ENCODE measurements at places on chromosomes 5 and 9. TPM values are rescaled to one million over a fixed set of nuclear protein-coding genes. Genes with fewer than 3 reads are reported as not detected.

PNPLA7 gene
- 0.21 TPM for total RNA-seq

BAAT gene
- 0.71 TPM for total RNA-seq

IGFBPL1 gene
- 0.24 TPM for total RNA-seq

LCN9 gene
- total RNA-seq: not detected

MRPL50 gene
- total RNA-seq: 70.0 TPM

LPAR1 gene
- total RNA-seq: not detected

CER1 gene
- not detected for total RNA-seq

CCL27 gene
- total RNA-seq: not detected

WNK2 gene
- total RNA-seq: 10.5 TPM

MAML1 gene
- total RNA-seq: 12.1 TPM

C9 gene
- not detected for total RNA-seq

C5orf58 gene
- not detected for total RNA-seq

UGT3A1 gene
- not detected for total RNA-seq

TBCA gene
- total RNA-seq: 398 TPM

SLC34A1 gene
- total RNA-seq: not detected

PCDHA1 gene
- not detected for total RNA-seq

LECT2 gene
- total RNA-seq: not detected

SOX30 gene
- not detected for total RNA-seq

CCL19 gene
- total RNA-seq: not detected

GPR150 gene
- not detected for total RNA-seq
